Muscle of leg (tissue), 16 donors: ENCODE measurements at places on chromosomes 6 and 20. TPM values are rescaled to one million over a fixed set of nuclear protein-coding genes. Genes with fewer than 3 reads are reported as not detected.
A peak's percentile ranks its signal among the peaks of the same experiment; 100 is the strongest.

GRCh38 chr6:56349194-56349593 lies 101.8 kb upstream of the COL21A1 start:
- no peak overlapping the region for H3K4me3 ChIP-seq
- H3K36me3 ChIP-seq: no peaks in the 10 kb centered on the region
- H3K27ac ChIP-seq: no peak overlapping the region
- no peaks in the 10 kb centered on the region for H3K4me1 ChIP-seq
- no peak for DNase-seq

DNA sequence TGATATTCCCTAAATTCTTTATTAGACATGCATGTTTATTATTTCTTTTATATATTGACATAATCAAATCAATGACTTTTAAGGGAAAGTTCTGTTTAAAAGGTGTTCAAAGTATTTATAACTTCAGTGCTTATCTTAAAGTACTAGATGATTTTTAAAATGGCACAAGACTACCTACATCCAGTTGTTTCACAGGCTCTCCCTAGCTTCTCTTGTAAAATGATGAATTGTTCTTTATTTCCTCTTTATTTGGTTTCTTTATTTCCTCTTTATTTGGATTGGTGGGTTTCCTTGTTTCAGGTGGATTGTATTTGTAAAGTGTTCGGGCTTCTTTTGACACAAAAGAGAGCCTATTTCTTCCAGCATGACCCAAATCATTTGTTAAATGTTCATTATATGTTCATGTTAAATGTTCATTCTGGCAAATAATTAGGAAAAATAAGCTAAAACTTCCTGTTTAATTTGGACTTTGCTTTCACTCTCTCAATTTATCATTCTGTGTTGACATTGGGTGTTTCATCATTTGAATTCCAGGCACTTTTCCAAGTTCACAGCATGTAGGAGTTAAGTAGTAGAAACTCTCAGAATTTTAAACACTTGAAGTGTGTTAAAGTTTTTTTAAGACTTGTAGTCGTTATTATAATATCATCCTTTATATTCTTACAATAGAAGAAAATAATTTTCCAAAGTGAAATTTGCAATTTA lies 24.6 kb downstream of the MLIP start:
- DNase-seq: peak; percentile 22
- H3K4me3 ChIP-seq: no peak overlapping the region
- H3K27ac ChIP-seq: no peak overlapping the region
- H3K36me3 ChIP-seq: peaks cover 5% of the 10 kb centered on the region

DNA sequence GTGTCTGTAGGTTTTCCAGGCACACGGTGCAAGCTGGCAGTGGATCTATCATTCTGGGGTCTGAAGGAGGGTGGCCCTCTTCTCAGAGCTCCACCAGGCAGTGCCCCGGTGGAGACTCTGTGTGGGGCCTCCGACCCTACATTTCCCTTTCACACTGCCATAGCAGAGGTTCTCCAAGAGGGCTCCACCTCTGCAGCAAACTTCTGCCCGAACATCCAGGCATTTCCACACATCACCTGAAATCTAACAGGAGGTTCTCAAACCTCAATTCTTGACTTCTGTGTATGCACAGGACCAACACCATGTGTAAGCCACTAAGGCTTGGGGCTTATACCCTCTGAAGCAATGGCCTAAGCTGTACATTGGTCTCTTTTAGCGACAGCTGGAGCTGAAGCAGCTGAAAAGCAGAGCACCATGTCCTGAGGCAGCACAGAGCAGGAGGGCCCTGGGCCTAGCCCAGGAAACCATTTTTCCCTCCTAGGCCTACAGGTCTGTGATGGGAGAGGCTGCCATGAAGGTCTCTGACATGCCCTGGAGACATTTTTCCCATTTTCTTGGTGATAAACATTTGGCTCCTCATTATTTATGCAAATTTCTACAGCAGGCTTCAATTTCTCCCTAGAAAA lies 253.3 kb downstream of the ERMARD start:
- no peaks in the 10 kb centered on the region for H3K4me1 ChIP-seq

DNA sequence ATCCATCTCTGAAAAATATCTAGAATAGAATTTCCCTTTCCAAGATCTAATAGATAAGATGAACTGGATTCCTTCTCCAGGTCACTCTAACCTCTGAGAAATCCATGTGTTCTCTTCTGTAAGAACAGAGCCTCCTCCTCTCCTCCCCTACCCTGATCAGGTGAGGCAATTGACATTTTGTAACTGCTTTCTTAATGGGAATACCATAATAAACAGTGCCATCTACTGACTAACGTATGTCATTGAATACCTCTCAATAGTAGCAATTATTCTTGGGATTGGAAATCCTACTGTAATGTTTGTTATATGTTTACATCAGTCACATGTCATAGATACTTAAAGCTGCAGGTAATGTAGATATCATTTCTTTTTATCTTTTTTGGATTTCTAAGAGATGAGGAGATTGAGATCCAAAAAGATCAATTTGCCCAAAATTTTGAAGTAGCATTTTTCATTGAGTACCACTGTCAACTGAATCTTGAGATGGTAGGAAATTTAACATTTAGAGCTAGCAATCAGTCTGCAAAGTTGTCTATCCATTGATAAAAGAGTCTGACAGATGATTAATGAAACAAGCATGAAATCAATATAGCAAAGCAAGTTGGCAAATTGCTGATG lies 365.8 kb upstream of the HSF2 start:
- H3K4me3 ChIP-seq: no peak overlapping the region
- H3K36me3 ChIP-seq: no peaks in the 10 kb centered on the region
- no peak overlapping the region for H3K27ac ChIP-seq
- H3K4me1 ChIP-seq: no peaks in the 10 kb centered on the region
- peak; percentile 85 for DNase-seq

GRCh38 chr20:26209171-26209941 lies 512.7 kb upstream of the ZNF337 start:
- no peak overlapping the region for H3K27ac ChIP-seq
- H3K27me3 ChIP-seq: peaks cover 23% of the 10 kb centered on the region
- no peaks in the 10 kb centered on the region for H3K36me3 ChIP-seq
- peaks cover 4% of the 10 kb centered on the region for H3K4me1 ChIP-seq

DNA sequence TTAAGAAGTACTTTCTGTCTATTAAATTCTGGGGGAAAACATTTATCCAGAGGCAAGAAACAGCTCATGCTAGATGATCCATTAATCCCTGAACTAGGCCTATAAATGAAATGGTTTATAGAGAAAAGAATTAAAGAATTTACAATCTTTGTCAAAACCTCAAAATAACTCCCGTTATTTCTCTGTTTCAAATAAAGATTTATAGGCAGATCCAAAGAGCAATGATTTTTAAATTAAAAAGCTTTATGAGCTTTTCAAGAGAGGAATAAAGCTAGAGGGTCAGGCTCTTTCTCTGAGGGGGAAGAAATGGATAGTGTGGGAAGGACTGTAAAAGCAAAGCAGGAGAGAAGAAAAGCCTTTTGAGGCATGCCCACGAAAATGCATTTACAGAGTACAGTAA lies 82.5 kb upstream of the OGFRL1 start:
- H3K27ac ChIP-seq: no peak overlapping the region
- no peak for DNase-seq
- H3K27me3 ChIP-seq: no peaks in the 10 kb centered on the region
- H3K4me3 ChIP-seq: no peak overlapping the region

IPCEF1 gene
- 1.4 TPM for total RNA-seq

KCNQ2 gene
- 2.9 TPM for total RNA-seq

DNA sequence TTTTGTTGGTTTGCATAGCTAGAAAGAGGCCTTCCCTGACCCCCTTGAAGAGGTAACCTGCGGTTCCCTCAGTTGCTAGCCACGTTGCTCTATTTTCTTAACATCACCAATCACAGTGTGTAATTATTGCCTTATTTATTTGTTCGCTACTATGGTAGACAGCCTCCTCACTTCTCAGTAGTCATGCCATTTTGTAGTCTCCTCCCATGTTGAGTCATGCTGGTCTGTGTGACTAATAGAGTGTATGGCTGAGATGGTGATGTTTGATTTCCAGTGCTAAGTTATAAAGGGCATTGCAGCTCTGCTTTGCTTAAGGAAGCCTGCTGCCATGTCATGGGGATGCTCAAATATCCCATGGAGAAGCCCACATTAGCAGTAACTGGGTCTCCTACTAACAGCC lies 236.6 kb upstream of the CHD6 start:
- H3K36me3 ChIP-seq: no peaks in the 10 kb centered on the region
- H3K4me1 ChIP-seq: no peaks in the 10 kb centered on the region
- no peaks in the 10 kb centered on the region for H3K27me3 ChIP-seq
- no peak overlapping the region for H3K4me3 ChIP-seq
- no peak for DNase-seq

DNA sequence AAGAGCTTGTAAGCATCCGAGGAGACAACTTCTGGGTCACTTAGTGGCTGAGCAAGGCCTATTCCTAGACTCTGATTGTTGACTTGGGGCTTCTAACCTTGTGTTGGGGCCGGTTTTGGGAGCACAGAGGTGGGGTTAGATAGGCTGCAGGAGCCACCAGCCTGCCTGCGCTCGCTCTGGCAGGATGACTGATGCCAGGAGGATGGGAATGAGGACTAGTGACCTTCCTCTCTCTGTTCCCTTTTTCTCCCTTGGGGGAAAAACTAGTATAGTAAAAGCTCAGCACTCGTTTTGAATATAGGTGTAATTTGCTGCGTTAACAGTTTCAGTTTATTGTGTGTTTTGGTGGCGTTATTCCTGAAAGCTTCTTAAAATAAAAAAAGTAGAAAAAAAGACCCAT lies 141.5 kb downstream of the ARID1B start:
- H3K27me3 ChIP-seq: no peaks in the 10 kb centered on the region
- peaks cover 5% of the 10 kb centered on the region for H3K36me3 ChIP-seq
- H3K27ac ChIP-seq: no peak overlapping the region
- no peak overlapping the region for H3K4me3 ChIP-seq
- peaks cover 14% of the 10 kb centered on the region for H3K4me1 ChIP-seq
- DNase-seq: no peak

BPIFB1 gene
- total RNA-seq: not detected

CRIP3 gene
- 1.1 TPM for total RNA-seq

DNA sequence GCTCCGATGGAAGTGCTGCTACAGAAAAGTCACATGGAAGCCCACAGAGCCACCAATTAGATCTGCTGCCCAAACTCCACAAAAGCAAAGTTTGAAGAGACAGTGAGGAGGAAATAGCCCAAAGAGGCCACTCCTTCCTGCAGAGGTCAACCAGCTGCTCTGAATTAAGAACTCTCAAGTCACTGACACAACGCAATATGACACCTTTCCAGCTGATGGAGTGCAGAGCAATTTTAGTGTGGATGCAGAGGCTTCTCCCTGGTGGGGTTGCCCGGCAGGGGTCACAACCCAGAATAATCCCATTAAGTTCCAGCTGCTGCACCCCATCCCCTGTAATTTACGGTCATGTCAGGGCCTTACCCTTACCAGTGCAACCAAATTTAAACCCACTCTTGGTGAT lies 361.9 kb upstream of the JARID2 start:
- H3K4me3 ChIP-seq: no peak overlapping the region
- peaks cover 35% of the 10 kb centered on the region for H3K4me1 ChIP-seq
- H3K27me3 ChIP-seq: peaks cover 3% of the 10 kb centered on the region
- H3K36me3 ChIP-seq: no peaks in the 10 kb centered on the region
- DNase-seq: peak; percentile 83
- H3K27ac ChIP-seq: no peak overlapping the region

EEF1E1 gene
- total RNA-seq: 24.4 TPM

IDH3B gene
- 109 TPM for total RNA-seq

ESF1 gene
- 12.5 TPM for total RNA-seq

DNA sequence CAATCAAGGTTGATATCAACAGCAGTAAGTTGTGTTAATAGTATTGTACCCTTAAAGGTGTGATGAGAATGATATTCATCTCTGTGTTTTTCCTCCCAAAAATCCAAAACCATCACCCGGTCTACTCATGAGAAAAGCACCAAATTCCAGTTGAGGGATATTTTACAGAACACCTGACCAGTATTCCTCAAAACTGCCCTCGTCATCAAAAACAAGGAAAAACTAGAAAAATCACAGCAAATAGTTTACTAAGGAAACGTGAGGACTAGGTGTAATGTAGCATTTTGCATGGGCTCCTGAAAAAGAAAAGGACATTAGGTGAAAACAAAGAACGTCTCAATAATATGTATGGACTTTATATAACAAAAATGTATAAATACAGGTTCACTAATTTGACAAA lies 394.4 kb upstream of the NRSN1 start:
- H3K36me3 ChIP-seq: no peaks in the 10 kb centered on the region
- H3K27me3 ChIP-seq: no peaks in the 10 kb centered on the region
- no peak overlapping the region for H3K27ac ChIP-seq
- H3K4me3 ChIP-seq: no peak overlapping the region
- no peaks in the 10 kb centered on the region for H3K4me1 ChIP-seq
- DNase-seq: no peak

TAF4 gene
- 5.1 TPM for total RNA-seq

FGD2 gene
- 4.1 TPM for total RNA-seq

DNA sequence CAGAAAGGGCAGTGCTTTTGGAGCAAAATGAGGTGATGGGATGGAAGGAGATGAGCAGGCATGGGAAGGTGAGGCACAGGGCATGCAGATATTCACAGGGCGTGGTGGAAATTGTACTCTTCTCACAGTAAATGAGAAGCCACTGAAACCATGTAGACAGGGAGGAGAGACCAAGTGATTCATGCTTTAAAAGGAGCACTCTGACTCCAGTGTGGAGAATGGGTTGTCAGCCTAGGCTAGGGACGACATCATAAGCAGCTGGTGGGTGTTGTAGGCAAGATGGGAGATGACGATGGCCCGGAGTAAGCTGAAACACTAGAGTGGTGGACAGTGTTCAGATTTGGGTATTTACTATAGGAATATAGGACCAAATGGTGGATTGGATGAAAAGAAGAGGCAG lies 18.4 kb downstream of the PDE7B start:
- H3K4me3 ChIP-seq: no peak overlapping the region
- no peaks in the 10 kb centered on the region for H3K27me3 ChIP-seq
- H3K27ac ChIP-seq: peak overlapping the region; percentile 89

DNA sequence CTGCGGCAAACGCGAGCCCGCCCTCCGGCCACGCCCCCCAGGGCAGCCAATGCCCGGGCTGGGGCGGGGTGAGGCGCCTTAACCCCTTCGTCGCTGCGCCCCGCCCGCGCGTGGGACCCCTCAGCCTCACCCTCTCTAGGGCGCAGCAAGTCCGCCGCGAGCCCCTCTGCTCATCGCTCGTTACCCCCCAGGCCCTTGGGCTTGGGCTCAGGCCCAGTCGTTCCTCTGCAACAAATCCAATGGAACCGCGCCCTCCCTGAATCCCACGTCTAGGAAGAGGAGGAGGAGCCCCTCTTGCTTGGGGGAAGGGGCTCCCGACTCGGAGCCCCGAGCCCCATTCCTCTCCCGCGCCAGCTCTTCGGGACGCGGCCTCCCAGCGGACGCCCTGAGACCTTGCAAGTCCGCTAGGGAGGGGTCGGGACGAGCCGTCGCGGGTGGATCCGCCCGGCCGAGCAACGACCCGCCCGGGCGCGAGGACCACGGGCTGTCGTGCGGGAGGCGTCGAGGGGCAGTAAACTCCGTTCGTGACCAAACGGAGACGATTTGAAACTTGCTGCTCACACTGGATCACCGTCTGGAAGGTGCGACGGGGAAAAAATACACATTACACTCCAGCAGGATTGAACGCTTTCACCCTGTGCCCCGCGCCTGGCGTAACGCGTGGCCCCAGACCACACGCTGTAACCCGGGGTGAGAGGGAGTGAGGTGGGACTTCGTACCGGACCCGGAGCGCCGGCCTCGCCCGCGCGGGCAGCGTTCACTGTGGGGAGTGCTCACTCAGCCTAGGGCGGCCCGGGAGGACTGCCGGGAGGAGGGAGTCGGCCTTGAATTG lies 477 bp upstream of the LZTS3 start:
- peak overlapping the region; percentile 40 for H3K27ac ChIP-seq
- H3K4me1 ChIP-seq: peaks cover 16% of the 10 kb centered on the region
- H3K27me3 ChIP-seq: peaks cover 35% of the 10 kb centered on the region
- no peaks in the 10 kb centered on the region for H3K36me3 ChIP-seq

PBOV1 gene
- total RNA-seq: not detected

TRIM31 gene
- total RNA-seq: not detected

GRCh38 chr6:42960243-42961019 lies at the start of gene GNMT:
Gene GNMT (plus strand): TSS chr6:42960754. CDS start chr6:42960768, 14 bp downstream.
- H3K27me3 ChIP-seq: peaks cover 11% of the 10 kb centered on the region
- peaks cover 32% of the 10 kb centered on the region for H3K36me3 ChIP-seq
